Activated T-cell treated with anti-CD3 and anti-CD28 coated beads, Interleukin-2, amount 50 U/mL, for 1 hour (primary cell): ENCODE measurements at places on chromosomes 7 and 10.

GRCh38 chr7:28397141-28397540, 15.2 kb upstream of the CREB5 start:
- DNase-seq: no peak

DNA sequence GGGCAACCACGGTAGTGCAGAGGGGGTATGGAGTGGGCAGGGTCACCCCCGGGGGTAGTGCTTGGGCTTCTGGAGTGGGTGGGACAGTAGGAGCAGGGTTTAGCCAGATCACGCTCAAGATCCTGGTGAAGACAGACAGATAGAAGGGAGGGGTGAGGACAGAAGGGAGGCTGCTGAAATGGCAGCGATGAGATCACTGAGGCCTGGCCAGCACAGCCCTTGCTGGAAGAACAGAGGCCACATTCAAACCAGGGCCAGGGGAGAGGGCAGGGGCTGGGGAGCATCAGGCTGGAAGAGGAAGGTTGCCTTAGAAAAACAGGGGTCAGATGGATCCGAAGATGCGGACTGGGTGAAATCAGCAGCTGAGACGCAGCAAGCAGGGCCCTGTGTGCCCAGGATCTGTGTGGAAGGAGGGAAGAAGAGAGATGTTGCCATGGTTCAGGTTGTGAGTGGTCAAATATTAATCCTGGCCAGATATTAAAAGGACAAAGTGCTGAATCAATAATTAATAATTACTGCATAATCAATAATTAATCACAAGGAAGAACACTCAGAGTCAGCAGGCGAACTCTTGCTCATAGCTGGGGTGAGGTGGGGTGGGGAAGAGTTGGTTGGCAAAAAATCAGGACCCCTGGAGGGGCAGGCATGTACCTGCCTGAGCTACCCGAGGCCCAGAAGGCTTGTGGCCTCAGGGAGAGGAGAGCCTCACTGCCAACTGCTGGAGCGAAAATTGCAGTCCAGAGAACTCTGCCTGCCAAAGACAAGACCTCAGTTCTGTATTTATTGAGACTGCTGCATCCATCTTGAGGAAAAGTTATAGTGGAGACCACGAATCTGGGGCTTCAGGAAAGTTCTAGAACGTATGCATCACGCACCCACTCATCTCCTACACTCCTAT, 105.7 kb downstream of the GRB10 start:
- DNase-seq: no peak

DNA sequence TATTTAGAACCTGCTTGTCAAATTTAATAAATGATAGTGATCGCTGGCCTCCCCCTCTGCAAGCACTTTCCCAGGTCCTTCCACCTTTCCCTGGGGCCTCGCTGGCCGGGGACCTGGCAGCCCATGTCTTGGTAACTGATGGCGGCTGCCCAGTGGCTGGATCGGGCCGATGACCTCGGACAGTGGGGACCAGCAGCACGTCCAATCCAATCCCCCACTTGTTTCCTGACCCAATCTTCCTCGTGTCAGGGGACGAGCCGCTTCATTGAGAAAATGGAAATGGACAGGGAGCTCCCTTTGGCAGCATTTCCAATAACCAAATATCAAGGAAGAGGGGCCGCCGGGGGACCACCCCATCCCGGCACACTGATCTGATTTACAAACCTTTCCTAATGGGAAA, 17.2 kb downstream of the EBF3 start:
- DNase-seq: no peak

DNA sequence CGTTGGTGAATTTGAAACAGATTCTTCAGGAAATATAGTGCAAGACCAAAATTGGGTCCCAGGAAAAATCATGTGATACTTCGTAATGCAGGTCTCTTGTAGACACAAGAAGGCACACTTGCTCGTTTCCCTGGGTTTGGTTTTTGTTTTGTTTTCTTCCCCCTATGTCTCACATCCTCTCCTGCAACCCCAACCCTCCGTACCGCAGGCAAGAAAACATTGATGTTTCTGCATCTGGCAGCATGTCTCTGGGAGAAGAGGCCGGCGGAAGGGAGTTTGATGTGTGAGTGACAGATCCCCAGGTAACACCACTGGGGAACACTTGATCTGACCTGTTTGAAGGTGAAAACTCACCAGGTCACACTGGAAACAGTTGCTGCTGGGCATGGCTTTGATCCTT, 718.5 kb downstream of the AUTS2 start:
- peak; percentile 19 for DNase-seq
